Aorta (tissue), 5 donors: ENCODE measurements at places on chromosomes 3 and 15. TPM values are rescaled to one million over a fixed set of nuclear protein-coding genes. Genes with fewer than 3 reads are reported as not detected.

GRCh38 chr15:31393444-31394091 lies 66.9 kb downstream of the KLF13 start:
- no peak for DNase-seq

DNA sequence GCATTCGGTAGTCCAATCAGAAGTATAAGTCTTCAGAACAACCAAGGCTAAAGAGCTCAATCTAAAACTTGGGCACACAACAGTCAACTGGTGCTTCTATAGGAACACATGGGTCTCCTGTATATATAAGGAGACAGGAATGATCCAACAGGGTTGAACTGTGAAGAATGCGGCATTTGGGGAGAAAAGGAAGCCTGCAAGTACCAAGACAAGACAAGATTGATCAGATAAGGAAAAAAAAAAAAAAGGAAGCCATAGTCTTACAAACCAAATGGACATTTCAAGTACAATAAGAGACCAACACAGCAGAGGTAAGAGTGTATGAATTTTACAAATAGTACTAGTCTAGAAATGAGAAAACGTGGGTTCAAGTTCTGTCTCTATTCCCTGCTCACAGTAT lies 6.5 kb downstream of the CPEB1 start:
- DNase-seq = no peak

The ARGFX gene
- not detected for polyA plus RNA-seq

The POLQ gene
- polyA plus RNA-seq = 0.13 TPM
